ENCODE measurements at places on chromosomes 12 and 14.
A peak's percentile ranks its signal among the peaks of the same experiment; 100 is the strongest.

DNA sequence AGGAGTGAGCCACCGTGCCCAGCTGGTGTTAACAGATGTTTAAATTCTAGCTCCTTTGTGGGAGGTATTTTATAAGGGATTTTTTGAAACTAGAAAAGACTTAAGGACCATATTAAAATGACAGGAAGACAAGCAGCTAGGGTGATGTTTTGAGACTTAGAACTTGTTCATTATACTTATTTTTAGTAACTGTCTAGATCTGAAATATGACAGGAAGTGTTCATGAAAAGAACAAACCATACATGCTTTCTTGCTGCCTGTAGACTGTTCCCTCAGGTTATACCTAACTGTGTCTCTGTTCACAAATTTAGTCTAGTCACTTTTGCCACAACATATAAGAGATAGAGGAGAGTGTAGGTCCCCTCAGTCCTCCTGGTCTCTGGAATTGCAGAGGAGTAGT, 36.9 kb upstream of the KCNH3 start:
- no peak for DNase-seq

DNA sequence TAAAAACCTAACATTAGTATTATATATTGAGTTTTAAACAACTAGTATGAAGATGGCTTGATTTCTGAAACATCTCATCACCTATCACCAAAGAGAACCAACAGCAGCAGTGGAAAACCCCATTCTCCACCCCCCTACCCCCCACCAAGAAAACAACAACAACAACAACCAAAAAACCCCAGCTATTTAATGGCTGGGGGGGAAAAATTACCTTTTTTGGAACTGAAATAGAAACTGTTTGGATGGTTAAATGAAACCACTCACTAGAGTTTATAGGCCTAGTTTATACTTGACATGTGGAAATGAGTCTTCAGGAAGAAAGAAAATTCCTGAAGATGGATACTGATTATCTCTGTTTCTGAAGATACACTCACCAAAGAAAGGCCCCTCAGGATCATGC, 30.3 kb downstream of the PPP2R5E start:
- DNase-seq = no peak

GRCh38 chr14:89144066-89144465, 273.0 kb downstream of the FOXN3 start:
- DNase-seq = no peak

DNA sequence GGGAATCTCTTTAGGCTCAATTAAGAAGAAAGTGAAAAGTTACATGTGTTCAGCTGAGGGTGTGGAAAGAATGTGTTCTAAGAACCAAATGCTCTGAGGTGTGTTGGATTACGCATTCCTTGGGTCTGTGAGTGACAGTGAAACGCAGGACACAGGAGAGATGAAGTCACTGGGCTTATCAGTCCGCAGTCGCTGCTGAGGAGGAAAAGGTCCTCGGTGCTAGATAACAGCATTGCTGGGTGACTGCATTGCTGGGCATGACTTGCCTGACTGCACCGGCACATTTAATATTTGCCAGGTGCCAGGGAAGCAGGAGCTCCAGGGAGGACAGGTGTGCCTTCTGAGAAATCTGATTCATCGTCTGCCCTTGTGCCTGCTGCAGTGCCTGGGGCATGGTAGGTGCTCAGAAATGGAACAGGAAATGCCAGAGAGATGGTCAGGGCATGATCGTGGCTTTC, 64.4 kb upstream of the FZD10 start:
- no peak for DNase-seq

- no peak for DNase-seq
Measured at GRCh38 chr14:101372894-101373620, 188.2 kb upstream of the DIO3 start.

DNA sequence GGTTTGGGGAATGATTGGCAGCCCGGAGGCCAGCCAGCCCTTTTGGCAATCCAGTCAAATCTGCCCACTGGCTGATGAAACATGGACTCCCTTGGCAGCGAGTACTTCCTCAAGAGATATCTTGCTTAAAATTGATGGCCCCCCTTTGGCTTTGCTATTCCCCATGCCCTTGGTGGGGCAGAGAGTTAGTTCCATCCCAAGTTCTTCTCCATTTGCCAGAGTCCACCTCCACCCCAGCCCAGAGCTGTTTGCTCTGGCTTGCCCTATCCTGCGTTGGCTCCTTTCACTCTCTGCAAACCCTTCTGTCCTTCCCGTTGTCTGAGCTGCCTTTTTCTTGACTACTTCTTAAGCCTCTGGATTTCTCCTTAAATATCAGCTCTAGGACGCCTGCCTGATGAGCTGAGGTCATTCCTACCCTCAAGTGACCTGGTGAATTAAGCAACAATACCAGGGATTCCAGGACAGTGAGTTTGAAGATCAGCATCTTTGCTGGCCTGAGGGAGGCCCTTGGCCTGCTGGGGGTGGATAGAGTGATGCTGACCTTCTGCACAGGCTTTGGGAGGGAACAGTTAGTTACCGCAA, 212.0 kb downstream of the CACNA1C start:
- DNase-seq = no peak

DNA sequence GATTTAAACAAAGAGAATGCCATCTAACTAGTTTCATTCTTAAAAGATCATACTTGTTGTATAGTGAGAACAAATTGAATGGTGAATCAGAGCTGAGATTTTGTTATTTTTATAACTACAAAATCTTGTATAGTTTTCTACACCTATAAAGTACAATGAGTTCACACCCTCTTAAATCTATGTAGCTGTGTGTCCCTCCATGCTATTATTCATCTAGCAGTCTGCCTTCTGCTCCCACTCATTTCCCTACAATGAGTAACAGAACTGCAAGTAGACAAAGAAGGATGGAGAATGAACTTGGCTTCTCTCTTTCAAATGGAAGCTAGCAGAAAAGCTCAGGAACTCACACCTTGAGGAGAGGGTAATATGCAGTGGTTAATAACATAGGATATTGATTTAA, 7.1 kb downstream of the IFNG-AS1 start:
- DNase-seq = no peak

DNA sequence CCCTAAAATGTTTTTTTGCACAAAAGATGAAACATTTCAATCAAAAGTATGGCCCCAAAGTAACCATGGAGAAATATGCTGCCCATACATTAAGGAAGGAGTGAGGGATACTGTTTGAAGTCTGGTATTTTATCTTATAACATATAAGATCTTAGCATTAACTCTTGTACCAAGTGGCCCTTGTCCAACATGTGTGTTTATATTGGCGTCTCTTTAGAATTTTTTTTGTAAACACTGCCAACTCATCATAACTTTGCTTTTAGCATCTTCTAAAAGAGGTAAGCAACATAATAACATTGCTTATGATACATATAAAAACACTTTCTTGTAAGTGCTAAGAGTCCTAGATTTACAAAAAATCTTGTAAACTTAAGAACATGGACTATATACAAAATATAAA, 419.7 kb downstream of the ADAMTS20 start:
- DNase-seq = no peak

- DNase-seq = no peak
Measured at GRCh38 chr14:29463727-29464395, 463.8 kb downstream of the PRKD1 start.

DNA sequence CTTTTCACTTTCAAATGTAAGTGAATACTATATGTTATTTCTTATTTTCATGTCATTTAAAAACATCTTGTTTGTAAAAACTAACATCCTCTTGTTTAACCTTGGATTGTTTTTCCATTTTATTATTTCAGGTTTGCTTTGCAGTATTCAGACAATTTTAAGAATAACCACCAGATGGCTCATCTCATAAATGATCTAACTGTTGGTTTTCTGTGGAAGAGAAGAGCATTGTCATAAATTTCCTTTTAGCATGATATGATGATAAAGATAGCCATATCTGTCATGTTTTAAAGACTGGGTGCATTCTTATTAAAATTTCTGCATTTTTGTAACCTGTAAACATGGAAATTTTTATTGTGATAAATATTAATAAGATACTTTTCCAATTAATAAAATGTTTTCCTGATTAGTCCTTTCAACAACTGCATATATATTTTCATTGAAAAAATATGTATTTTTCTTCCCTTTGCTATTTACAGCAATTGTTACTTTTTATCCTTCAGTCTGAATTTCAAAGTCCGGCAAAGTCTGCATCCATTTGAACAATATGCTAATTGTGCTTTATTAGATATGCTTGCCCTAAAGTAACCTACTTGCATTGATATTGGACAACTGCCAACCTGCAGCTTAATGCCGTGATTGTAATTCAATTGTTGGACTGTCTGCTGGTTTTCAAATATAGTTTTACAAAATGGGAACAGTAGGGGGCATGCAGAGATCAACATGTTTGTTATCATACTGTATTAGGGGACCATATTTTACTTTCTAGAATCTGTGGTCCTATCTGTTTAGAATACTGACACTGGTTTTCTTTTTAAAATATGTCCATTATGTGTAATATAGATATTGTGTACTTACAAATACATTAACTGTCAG, 163.4 kb downstream of the GARIN6 start:
- DNase-seq = no peak

DNA sequence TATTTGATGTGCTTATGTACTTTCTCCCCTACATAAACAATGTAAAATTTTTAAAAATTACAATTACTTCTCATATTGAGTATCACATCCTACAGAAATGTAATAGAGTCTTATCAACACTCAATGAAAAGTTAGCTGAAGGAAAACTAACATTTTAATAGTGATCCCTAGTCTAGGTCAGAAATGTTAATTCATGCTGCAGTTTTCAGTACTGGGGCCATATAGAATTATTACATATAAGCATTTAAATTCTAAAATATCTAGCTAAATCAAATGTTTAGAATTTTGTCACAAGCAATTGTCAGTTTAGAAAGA, 37.8 kb downstream of the SLC6A15 start:
- DNase-seq = no peak

- no peak for DNase-seq
Measured at GRCh38 chr12:54300225-54300731, 537 bp downstream of the NFE2 start.

DNA sequence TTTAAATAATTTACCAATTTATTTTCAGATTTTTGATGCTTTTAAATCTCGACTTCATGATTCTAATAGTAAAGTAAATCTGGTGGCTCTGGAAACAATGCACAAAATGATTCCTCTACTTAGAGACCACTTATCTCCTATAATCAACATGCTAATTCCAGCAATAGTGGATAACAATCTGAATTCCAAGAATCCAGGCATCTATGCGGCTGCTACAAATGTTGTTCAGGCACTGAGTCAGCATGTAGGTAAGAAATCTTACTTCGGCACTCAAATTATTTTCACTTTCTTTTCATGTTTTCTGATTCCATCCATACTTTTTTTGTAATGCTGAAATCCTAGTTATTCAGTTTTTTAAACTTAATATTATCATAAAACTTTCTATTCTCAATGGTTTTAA, 15.5 kb upstream of the PRPF39 start:
- DNase-seq = no peak

DNA sequence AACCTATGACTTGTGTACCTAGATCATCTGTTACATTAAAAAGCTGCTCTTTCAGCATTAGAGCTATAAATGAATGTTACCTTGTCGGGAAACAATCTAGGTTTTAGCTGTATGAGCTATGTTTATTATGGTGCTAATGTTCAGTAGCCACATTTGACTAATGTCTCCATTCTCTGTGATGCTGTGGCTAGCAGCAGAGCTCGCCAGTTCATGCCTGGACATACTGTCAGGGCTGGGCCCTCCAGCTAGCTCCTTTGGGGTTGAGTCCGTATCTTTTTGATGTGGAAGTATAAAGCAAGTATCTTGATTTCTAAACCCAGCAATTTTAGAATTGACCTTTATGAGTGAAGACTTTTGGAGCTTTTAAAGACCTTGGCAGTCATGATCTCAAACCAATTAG, 36.1 kb downstream of the USP44 start:
- DNase-seq = no peak

- no peak for DNase-seq
Measured at GRCh38 chr14:96307434-96307833, 51.4 kb downstream of the BDKRB1 start.

DNA sequence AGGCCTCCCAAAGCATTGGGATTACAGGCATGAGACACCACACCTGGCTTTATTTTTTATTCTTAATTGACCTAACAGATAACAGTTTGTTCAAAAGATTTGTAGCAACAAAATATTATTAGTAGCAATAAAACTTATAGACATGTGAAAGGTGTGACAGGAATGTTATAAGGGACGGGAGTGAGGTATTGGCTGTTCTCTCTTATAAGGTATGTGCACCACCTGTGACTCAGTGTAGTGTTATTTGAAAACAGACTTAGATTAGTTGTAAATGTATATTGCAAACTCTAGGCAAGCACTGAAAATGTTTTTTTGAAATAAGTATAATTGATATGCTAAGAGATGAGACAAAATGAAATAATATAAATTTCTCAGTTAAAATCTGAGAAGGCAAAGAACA, 57.8 kb downstream of the KLRG1 start:
- DNase-seq = no peak

DNA sequence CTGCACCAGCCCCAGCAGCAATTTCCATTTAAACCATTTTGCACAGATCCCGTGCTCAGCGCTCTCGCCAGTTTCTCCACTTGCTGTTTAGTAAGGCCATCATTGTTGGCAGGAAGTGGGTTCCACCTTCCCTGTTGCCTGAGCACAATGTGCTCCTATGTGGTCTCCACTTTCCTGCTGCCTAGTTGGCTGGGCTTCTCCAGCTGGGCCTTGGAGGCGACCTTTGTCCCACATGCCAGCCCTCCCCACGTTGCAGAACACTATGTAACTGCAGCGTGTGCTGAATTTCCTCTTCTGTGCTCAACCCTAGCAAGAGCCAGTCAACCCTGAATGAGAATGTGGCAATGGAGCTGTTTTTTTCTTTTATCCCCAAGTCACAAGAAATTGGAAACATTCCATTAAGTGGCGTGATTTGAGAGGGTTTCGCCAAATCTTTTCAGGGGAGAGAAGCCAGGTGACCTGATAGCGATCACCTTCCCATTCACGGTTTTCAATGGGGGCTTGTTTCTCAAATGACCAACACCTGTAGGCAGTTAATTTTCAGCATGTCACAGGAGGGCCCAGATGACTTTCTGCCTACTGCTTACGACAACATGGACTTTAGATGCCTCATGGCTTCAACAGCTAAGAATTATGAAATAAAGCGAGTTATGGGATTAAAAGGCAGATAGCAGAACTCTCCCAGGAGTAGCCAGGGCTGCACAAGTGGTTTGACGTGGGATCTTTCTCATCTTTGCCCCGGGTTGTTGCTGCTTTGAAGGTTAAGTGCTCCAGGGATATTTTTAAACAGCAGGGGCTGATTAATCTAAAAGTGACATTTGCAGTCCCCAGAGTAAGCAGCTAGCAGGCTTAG, at the start of gene ACACB:
Gene ACACB (plus strand): TSS at position 830 of the 853 bp plus-strand sequence. CDS start 22,819 bp downstream, outside the sequence.
- no peak for DNase-seq

- DNase-seq = no peak
Measured at GRCh38 chr14:104016873-104017650, 68.4 kb upstream of the ASPG start.

DNA sequence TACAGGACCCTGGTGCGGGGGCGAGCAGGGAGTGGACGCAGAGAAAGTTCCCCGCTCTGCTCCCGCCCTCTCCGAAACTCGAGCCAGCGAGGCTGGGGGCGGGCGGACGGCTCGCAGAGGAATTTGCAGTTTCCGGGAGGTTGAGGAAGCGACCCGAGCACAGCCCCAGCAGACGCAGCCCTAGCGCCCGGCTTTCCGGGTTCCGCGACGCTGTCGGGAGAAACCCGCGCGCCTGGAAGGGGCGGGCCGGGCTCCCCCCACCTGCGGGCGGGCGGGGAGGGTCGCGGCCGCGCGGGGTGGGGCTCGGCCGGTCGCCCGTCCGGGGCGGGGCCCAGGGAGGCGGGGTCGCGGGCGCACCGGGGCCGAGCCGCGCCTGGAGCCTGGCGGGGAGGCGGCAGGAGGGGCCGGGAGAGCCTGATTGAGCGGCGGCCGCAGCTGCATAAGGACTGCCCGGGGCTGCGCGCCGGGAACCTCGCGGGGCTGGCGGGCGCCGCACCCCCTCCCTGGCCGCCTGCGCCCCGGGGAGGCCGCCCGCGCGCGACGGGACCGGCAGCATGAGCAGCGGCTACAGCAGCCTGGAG, at the start of gene RASSF3:
Gene RASSF3 (plus strand): TSS at position 417 of the 581 bp plus-strand sequence. CDS start 138 bp downstream, at position 555.
- DNase-seq = peak; percentile 64

All from activated naive CD4-positive, alpha-beta T cell treated with anti-CD3 and anti-CD28 coated beads, Interleukin-2, amount 50 U/mL, for 16 hours (primary cell).